Ureter (tissue), 1 donor: ENCODE measurements at places on chromosomes 2 and 18. TPM values are rescaled to one million over a fixed set of nuclear protein-coding genes. Genes with fewer than 3 reads are reported as not detected.

FNDC4 gene
- 3.7 TPM for total RNA-seq

- no peak for DNase-seq
Measured at GRCh38 chr2:234593636-234594035, 96.8 kb upstream of the ARL4C start.

GPR155 gene
- total RNA-seq: 5.5 TPM

VIL1 gene
- not detected for total RNA-seq

DNA sequence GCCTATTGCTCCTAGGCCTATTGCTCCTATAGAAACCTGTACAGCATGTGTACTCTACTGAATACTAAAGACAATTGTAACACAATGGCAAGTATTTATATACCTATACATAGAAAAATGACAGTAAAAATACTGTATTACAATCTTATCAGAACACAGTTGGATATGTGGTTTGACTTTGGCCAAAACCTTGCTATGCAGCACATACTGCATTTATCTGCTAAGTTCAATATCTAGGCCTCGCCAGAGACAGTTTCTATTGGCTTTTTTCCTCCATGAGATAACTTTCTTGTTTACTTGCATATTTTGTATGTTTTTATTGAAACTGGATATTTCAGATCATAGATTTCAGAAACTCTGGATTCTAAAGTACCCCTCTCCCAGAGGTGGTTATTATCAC is 19.3 kb upstream of the TMEM87B start:
- no peak for DNase-seq
